NCI-H1417 treated with DMSO at 0.1 percent for 48 hours (cell line): ENCODE measurements at places on chromosomes 12 and 14.

GRCh38 chr14:97916669-97917568 lies 1119.7 kb downstream of the VRK1 start:
- no peak for DNase-seq

- no peak for DNase-seq
Measured at GRCh38 chr14:90291699-90292098, 35.3 kb downstream of the PSMC1 start.

GRCh38 chr14:43407706-43408105 lies 1099.4 kb downstream of the FSCB start:
- DNase-seq = no peak

DNA sequence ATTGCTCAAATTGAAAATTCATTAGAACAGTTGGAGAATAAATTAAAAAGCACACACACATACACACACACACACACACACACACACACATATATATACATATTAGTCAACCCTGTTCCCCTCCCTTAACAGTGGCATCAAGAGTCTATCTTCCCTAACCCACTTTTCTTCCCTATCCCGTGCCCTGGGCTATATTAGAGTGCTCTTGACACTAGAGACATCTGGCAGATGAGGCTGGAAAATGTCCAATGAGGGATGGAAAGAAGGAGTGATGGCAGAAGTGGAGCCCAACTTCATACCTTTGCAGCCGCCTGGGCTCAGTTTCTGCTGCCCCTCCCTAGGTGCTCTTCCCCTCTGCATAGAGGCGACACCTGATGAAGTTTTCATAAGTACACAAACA lies 172.4 kb upstream of the NUDT4 start:
- DNase-seq = no peak

- no peak for DNase-seq
Measured at GRCh38 chr12:42237853-42238239, 202 bp downstream of the YAF2 start.

- DNase-seq = no peak
Measured at GRCh38 chr12:108690542-108691174, 40.7 kb downstream of the CORO1C start.

DNA sequence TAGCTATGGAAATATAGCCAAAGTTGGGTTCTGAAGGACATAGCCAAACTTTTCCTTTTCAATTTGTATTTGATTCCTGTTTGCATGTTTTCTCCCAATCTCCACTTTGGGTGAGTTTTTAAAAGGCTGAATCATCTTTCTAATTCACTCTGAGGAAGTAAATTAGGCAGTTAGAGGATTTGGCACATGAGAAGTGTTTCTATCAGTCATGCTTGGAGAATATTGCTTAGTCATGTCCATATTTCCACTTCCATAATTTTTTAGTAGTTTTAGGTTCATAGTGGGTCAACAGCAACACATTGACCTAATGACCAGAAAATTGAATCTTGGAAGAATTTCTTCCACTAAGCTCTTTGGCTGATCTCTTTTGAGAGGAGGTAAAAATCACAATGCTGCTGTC lies 21.8 kb downstream of the IRAK3 start:
- DNase-seq = no peak

DNA sequence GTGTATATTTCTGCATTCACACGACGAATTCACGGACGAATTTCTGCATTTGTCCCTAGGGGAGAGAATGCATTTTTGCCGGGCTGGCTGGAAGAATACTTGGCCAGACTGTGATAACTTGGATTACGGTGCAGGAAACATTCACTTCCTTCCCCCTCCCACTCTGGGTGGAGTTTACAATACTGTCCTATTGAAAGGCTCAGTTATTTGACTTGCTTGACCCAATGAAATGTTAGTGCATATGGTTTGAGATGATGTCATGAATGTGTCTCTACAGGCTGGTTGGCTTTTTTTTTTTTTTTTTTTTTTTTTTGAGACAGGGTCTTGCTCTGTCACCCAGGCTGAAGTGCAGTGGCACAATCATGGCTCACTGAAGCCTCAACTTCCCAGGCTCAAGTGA lies 90.7 kb upstream of the NOS1 start:
- no peak for DNase-seq
